Activated CD4-positive, alpha-beta T cell treated with anti-CD3 and anti-CD28 coated beads, Interleukin-2, amount 50 U/mL, for 16 hours (primary cell): ENCODE measurements at places on chromosomes 5 and 9.

- no peak for DNase-seq
Observed at GRCh38 chr5:179288101-179288808, 57.0 kb downstream of the ADAMTS2 start.

DNA sequence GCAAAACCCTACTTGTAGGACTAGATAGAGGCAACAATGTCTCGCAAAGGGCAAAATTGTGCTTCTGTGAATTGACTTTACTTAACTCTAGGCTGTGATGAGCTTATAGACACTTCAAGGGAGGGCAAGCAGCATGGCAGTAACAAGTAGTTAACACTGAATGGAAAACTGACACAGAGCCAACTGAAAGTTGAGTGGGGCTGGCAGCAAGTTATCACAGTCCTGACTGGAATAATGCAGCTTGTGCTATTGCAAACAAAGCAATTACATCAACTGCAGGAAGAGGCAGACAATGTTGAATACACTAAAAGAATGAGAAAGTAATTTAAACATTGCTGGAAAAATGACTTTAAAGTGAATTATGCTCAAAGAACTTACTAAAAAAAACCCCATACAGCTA, 62.2 kb downstream of the RNF38 start:
- DNase-seq, result no peak

DNA sequence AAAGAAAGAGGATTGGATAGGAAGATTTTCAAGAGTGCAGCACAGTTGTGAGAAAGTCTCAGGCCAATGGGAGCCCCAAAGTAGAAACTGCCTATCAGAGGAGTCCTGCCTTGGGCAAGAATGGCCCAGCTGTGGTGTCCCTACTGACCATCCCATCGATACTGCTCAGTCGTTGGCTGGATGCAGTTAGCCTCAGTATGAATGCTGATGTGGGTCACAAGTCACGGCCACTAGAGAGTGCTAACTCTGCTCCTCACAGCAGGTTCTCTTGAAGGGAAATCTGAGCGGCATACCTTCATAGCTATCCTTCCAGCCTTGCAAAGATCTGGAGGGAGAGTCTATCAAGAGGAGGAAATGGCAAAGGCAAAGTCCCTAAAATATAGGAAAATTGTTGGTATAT, 11.6 kb upstream of the CETN3 start:
- no peak for DNase-seq

DNA sequence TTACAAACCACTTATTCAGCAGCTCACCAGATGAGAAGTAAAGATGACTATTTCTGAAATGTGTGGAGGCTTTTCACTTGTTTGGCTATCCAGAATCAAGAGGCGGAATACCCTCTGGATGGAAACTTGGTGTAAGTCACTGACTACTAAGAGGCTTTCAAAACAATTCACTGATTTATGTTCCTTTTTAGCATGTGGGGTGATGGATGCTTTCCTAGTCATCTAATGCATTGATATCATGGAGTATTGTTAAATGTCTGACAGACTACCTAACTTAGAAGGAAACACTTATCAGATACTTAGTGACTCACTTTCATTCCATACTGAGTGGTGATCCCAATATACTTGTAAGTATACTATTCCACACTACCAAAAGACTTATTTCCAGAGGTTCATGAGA, 141.4 kb downstream of the PLK2 start:
- DNase-seq, result no peak

- DNase-seq, result no peak
Observed at GRCh38 chr9:117958726-117959125, 254.5 kb downstream of the TLR4 start.
